Kasumi-1 (cell line): ENCODE measurements at places on chromosomes 2 and 18.

DNA sequence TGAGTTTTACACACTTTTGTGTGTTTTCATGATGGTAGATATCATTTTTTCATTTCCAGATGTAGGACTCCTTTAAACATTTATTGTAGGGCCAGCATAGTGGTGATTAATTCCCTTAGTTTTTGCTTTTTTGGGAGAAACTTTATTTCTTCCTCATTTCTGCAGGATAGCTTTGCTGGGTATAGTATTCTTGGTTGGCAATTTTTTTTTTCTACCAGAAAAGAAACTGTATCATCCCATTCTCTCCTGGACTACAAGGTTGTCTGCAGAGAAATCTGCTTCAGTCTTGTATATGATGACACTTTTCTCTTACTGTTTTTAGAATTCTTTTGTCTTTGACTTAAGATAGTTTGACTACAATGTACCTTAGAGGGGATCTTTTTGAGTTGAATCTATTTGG is 37.8 kb upstream of the RHOB start:
- no peak for DNase-seq

DNA sequence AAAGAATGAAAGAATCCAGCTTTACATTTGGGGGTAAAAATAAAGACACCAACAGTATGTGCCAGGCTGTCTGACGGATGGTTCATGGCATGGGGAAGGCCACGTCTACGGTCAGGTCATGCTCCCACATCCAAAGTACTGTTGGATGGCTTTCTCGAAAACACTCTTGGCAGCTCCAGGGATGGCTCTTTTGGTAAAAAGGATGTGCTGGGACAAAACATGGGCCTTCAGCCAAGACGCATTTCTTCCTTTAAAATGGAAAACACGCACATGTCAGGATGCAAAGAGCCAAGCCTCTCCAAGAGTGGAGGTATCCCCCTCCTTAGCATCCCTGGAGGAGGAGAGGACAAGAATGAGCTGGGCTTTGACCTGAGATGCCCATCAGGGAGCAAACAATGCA is 376.5 kb upstream of the KLHL29 start:
- DNase-seq: no peak

GRCh38 chr18:61832858-61833257 is 59.9 kb downstream of the RNF152 start:
- DNase-seq: peak; percentile 23

DNA sequence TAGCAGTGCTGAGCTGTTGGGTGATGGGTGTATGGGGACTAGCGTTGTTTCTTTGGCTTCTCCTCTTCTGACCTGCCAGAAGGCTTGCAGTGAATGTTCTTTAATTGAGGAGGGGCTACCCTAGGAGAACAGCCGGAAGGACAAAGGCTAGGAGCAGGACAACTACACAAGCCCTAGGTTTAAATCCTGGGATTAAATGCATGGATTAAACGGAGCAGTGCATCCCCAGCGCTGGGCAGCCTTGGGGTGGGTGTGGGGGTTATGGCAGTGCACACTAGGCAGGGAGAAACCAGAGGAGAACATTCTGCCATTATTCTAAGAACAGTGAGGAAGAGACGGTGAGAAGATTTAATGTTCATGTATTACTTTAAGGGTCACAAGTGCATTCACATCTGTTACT is 86.4 kb upstream of the MCFD2 start:
- DNase-seq: no peak

DNA sequence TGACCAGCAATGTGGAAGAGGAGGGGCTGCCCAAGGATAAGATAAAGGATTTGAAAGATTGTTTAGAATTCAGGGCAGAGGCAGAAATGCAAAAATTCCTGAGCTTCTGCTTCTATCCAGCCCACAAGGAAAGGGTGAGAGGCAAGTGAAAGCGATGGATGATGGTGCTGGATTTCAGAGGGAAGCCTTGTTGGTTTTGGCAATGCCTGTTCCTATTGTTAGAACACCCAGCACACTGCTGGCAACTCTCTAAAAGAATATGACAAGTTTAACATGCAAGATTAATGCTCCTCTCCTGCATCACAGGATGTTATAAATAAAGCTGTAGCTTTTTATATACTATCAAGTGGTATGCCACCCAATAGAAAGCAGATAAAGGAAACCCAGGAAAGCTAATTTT is 92.6 kb downstream of the ZNF385B start:
- no peak for DNase-seq

GRCh38 chr2:20125164-20125563 is 73.7 kb upstream of the LAPTM4A start:
- DNase-seq: no peak

DNA sequence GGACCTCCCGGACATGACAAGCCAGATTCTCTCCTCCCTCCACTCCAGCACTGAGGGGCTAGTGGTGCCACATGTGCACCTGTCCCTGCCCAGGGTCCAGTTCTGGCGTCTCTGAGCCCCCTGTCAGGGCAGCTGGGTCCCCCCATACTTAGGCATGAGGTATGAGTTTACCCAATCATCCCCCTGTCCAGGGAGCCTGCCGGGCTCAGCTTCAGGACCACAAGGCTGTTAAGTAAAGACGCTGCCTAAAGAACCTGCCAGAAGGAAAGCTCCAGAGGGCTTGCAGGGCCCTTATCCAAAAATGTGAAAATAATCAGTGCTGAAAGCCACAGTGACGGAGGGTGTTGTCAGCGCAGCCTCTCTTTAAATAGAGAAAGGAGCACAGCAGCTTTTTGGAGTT is 40.0 kb downstream of the SH3BP4 start:
- no peak for DNase-seq

DNA sequence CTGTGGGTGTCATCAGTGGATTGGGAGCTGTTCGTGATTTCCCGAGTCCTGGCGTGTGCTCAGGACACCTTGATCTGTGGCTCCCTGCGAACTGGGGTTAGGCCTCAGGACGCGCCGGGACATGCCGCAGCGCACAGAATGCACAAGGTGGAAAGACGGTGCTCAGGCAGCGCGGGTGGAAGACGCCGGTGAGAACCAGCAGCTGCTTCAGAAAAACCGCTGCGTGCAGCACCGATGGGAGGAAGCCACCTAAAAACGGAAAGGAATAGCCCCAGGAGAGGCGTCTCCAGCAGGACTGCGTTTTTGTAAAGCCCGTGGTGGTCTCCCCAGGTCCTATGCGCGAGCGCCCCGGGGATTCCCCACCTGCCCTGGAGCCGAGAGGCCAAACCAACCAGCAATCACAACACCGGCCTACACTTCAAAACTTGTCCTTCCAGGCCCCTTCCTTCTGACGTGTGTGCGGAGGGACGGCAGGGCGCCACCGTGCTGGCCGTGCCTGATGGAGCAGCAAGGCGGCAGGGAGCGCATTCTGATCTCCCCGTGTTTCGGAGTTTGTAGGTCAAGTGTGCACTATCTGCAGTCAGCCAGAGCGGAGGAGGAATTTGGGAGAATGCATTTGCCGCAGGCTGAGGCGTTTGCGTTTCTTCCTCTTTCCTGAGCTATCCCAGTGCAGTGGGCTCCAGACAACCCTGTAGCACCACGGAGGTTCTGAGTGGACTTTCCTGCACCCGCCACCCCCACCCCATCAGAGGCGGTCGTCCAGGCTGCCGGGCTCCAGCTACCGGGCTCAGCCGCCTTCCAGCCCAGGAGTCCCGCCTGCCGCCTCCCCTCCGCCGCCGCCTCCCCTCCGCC is 32.2 kb downstream of the RTP5 start:
- no peak for DNase-seq

DNA sequence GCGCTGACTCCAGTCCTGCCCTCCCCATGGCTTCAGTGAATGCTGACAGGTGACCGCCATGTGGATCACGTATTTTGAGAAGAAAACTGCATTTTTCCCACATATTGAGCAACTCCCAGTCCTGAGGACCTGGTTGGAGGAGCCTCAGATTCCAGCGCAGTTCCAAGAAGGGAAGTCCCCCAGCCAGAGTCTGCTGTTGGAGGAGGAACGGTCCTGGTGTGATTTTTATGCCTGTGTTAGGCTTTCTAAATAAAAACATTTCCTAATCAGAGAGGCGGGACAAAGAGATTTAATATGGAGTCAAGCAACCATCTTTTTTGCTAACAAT is 32.3 kb upstream of the COL6A3 start:
- DNase-seq: no peak

GRCh38 chr2:218748741-218749441 is 33.1 kb upstream of the CYP27A1 start:
- no peak for DNase-seq

GRCh38 chr2:1750933-1751766 is 6.8 kb upstream of the PXDN start:
- DNase-seq: peak; percentile 10

DNA sequence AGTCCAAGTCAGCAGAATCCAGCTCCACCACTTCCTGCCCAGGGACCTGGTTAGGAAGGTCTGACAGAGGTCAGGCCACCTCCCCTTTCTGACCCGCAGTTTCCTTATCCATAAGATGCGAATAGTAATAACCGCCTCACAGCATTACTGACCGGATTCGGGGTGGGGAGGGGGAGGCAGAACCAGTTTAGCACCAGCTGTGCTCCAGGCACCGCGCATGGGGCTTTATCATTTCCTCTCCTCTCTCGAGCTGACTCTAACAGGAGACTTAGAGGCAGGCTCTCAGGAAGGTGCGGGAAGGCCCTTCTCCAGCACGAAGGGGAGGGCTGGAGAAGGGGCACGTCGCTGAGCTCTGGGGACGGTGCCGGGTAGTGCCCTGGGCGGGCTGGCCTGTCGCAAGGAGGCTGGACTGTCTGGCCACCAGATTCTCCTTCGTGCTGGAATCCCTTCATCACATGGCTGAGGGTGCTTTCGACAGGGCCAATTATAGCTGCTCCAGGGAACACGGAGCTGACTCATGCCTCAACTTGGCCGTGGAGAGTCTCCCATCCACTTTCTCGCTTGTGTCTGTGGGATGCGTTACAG is 5.7 kb downstream of the EHD3 start:
- no peak for DNase-seq
